Motor neuron (in vitro differentiated cells): ENCODE measurements at places on chromosomes 13 and 19.

- no peak for ATAC-seq
Observed at GRCh38 chr19:10226021-10226375, 5.1 kb downstream of the S1PR2 start.

GRCh38 chr13:108368250-108368905 lies 98.9 kb downstream of the TNFSF13B start:
- ATAC-seq, result no peak

DNA sequence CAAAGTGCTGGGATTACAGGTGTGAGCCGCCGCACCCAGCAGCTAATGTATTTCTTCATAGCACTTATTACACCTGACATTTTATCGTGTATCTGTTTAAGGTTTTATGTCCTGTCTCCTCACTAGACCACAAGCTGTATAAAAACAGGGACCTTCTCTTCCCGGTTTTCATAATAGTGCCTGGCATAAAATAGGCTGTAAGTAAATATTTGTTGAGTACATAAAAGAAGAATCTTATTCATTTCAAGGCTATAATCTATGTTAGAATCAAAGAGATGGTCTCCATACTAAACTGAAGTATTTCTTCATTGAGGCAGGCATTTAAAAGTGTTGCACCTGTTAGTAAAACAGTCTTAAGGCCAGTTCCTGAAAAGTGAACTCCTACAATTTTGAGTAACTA lies 194.0 kb downstream of the SHISA2 start:
- ATAC-seq, result no peak

GRCh38 chr13:103351035-103351828 lies 285.0 kb upstream of the SLC10A2 start:
- no peak for ATAC-seq

GRCh38 chr13:96771486-96772367 lies 222.5 kb downstream of the OXGR1 start:
- ATAC-seq, result peak; percentile 56

DNA sequence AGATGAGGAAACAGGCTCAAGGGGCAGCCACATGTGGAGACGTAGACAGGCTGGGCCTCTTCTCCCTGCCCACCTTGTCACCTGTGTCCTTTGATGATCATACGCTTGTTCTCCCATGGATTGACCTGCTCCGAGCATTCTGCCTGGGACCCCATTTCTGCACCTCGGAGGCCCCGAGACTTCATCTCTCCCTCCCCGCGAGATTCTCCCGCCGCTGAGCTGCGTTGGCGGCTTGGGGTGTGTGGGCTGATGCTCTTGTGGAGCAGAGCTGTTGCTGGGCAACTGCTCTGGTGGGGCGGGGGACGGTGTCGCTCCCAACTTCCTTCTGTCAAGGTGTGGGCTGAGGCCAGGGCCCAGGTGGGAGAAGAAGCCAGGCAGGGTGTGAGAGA lies 22.1 kb downstream of the MAST3 start:
- no peak for ATAC-seq

DNA sequence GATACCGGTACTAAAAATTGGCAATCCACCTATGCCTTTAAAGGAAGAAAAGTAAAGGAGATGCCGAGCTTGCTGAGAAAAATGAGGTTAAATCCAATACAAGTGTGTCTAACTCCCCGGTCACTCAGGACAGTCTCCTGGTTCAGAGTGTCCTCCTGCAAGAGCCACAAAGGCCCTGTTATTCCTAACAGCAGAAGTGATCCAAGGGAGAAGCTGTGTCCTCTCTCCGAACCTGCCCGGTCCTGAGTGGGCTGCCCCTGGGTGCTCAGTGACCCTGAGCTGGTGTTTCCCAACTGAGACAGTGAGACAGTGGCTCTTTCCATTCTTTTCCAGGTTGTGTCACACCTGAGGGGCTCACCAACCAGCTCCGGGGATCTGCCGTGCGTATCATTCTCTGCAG lies 4.8 kb downstream of the GJB6 start:
- no peak for ATAC-seq
